ENCODE measurements at places on chromosomes 16 and 17. TPM values are rescaled to one million over a fixed set of nuclear protein-coding genes. Genes with fewer than 3 reads are reported as not detected.

- H3K27ac ChIP-seq: no peak overlapping the region
- no peak overlapping the region for H3K4me3 ChIP-seq
- no peaks in the 10 kb centered on the region for H3K4me1 ChIP-seq
- H3K36me3 ChIP-seq: no peaks in the 10 kb centered on the region
- no peaks in the 10 kb centered on the region for H3K27me3 ChIP-seq
Observed at GRCh38 chr16:19219836-19220235, 51.8 kb downstream of the SYT17 start.

GRCh38 chr16:30924076-30924912 is 922 bp downstream of the FBXL19 start:
- no peaks in the 10 kb centered on the region for H3K27me3 ChIP-seq
- peaks cover 8% of the 10 kb centered on the region for H3K4me1 ChIP-seq
- no peak for DNase-seq

- H3K27me3 ChIP-seq: no peaks in the 10 kb centered on the region
- no peaks in the 10 kb centered on the region for H3K4me1 ChIP-seq
- DNase-seq: no peak
- no peak overlapping the region for H3K27ac ChIP-seq
- H3K36me3 ChIP-seq: no peaks in the 10 kb centered on the region
Observed at GRCh38 chr17:42908872-42909700, 8.5 kb downstream of the G6PC1 start.

Gene TBC1D3G
- not detected for total RNA-seq
